Stimulated activated CD8-positive, alpha-beta memory T cell treated with anti-CD3 and anti-CD28 coated beads, Interleukin-15, amount 100 ng/mL, for 24 hours (primary cell): ENCODE measurements at places on chromosomes 7 and 10.

DNA sequence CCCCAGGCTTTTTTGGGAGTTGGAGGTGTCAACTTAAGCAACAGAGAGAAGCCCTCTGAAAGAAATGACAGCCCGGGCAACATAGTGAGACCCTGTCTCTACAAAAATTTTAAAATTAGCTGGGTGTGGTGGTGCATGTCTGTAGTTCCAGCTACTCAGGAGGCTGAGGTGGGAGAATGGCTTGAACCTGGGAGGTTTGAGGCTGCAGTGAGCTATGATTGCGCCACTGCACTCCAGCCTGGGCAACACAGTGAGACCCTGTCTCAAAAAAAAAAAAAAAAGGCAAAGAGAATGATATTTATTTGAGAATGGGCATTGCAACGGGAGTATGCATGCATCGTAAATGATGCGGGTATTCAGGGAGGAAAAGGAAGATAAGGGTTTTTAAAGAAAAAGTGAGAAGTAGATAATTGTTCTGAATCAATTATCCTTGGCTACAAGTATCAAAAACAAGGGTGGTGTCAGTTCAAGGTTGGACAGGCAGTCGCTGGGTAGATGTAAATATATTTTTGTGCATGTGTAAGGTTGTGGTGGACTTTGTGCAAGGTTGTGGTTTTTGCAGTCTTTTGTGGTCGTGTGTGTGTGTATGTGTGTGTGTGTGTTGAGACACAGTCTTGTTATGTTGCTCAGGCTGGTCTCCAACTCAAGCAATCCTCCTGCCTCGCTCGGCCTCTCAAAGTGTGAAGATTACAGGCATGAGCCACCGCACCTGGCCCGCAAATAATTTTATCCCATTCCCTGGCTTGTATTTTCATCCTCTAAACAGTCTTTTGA lies 65.6 kb downstream of the COL26A1 start:
- DNase-seq: no peak

DNA sequence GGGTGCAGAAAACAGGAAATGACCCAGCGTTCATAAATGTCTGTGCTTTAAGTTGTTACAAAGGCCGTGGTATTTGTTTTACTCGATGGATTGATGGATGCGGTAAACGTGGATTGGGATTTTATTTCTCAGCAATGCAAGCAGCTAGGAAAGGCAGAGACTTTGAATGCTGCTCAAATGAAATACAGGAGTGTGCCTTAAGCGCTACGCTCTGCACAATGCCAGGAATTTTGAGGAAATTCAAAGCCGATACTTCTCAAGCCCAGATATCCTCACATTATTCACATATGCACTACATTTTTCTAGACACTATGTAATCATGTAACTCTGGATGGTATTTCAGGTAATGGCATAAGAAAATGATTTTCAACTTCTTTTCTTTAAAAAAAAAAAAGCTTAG lies 514.3 kb upstream of the ADARB2 start:
- no peak for DNase-seq

DNA sequence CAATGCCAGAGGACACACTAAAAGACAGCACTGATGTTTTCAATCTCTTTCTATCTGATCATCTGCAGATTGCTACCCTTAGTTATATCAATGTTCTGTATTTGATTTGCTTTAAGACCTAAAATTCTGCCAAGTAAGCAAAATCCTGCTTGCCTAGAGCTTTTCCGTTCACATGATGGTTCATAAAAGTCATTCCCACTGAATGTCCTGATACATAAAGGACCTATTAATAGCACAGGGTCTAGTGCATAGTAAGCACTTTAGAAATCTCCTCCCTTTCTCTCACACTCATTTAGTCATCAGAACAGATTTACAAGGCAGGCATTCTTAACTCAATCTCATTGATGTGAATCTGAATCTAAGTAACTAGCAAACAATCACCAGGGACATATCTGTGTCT lies 68.8 kb downstream of the PCGF5 start:
- no peak for DNase-seq

GRCh38 chr7:104039363-104039762 lies 49.9 kb upstream of the RELN start:
- DNase-seq: no peak

GRCh38 chr7:67401492-67401891 lies 404.9 kb downstream of the TYW1 start:
- no peak for DNase-seq

DNA sequence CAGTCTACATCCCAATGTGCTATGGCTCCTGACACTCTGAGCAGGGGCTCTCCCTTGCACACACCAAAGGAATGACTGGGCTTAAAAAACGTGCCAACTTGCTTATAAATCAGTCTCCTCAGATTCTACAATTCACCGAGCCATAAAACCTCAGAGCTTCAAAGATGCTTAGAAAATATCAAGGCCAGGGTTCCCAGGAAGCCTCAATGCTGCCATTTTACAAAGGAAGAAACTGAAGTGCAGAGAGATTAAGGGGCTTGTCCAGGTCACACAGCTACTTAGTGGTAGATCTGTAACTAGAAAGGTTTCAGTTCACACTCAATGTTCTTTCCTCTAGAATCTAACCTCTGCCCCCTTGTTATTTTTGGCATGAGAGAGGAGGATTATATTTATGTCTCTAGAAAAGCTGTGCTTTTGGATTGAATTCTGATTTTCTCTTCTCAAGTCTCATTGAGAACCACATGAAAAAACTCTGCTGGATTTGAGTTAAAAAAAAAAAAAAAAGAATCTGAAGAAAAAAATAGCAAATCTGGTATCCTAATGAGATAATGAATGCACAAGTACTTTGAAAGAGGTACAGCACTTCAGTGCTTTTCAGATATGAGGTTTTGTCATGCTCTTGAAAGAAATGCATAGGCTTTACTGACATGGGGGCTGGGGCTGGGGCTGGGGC lies 22.3 kb upstream of the TSPAN33 start:
- no peak for DNase-seq

DNA sequence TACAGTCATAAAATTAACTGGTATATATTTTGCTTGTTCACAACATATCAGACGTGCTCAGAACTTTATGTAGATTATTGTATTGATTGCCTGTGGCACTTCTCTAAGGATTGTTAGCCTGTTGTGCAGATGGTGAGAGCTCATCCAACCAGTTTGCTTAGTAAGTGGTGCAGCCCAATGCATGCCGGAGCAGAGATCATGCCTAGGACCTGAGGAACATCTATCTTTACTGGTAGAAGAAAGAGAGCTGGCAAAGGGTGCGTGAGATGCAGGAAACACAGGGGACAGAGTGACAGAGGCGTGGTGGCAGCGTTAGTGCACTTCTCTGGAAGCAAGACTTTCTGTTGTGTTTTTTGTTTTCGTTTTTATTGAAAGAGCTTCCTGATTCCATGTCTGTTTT lies 35.9 kb downstream of the CCM2 start:
- DNase-seq: no peak

DNA sequence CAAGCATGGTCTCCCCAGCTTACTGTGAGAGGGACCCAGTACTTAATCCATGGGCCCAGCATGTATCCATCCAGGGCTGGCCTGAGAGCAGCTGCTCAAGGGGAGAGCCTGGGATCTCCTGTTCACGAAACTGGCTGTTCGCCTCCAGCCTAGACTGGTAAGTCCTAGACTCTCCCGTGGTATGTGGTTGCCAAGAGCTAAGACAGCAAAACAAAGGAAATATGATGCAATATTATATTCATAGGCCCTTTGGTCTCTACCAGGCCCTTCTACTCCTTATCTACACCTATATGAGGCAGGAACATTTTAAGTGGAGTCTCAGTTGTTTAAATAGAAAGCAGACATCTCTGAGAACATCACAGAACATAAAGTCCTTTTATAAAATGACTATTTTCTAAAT lies 28.9 kb upstream of the STK17A start:
- DNase-seq: no peak

GRCh38 chr7:63925262-63925625 lies 73.4 kb upstream of the ZNF722 start:
- DNase-seq: no peak

DNA sequence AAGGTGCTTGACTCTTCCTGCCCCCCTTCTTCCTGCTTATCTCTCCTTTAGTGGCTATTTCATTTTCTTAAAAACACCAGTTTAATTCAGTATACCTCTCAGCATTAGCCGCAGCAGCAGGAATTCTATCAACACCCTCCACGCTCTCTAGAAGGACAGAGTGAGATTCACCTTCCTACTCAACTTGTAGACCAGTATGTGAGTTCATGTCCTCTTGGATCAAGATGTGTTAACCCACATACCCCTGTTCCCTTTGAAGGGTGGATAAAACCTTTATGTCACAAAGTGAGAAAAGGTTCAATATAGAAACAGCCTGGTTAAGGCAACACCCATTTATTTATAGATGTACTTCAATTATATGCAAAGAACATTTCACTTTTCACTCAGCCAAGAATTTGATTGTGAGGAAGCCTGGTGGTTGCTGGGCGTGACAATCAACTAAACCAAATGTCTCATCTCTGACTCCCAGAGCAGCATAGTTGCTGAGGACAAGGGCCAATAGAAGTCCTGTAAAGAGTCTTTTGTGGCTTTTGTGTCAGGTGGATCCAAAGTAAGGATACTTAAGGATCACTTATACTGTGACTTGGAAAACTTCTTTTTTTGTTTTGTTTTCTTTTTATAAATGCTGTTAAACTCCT lies 617.1 kb downstream of the SORCS3 start:
- DNase-seq: no peak

GRCh38 chr10:131980761-131981428 lies 828 bp downstream of the BNIP3 start:
- DNase-seq: no peak

DNA sequence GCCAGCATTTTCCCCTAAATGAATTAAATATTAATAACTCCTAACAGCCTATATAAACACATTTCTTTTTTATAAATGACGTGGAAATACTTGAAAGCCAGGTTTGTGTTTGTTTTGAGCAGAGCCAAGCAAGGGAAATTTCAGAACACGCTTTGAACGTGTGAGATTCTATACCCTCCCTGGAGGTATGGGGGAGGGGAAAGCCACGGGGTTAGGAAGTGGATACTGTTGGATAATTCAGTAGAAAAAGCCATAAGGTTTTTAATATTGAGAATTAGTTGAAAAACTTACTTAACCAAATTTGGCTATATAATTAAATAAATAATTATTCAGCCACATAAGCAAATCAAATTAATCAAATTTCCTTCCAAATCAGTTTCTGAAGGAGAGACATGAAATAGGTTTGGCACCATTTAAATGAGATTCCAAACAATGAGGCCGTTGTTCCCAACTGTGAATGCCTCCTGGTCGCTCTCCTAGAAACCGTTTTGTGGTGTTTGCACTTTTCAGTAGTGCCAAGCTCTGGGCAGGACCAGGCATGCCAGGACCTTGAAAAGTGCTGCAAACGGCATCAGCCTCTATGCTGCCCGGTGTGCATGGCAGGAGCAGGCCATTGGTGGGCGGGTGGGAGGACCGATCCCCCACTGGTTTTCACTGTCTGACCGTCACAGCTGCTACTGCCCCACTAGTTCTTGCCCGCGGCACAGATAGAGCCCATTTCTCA lies 88.1 kb downstream of the SEPTIN14 start:
- DNase-seq: no peak

DNA sequence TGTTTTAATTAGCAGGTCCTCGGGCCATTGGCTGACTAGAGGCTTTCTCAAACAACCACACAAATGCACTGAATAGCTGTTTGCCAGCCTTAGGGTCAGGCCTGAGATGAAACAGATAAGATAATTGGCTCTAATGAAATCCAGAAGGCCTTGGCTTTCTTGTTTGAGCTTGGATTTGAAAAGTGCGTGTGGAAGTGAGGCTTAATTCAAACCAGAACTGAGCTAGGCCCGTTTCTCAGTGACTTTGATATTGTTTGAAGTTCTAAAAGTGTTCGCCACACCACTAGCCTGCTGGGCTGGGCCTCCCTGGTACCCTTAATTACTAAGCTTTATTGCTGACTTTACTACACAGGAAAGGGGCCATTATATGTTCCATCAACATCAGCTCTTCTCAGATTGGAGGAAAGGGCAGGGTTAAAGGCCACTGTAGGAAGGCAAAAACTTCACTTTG lies 270.6 kb downstream of the TWIST1 start:
- no peak for DNase-seq

DNA sequence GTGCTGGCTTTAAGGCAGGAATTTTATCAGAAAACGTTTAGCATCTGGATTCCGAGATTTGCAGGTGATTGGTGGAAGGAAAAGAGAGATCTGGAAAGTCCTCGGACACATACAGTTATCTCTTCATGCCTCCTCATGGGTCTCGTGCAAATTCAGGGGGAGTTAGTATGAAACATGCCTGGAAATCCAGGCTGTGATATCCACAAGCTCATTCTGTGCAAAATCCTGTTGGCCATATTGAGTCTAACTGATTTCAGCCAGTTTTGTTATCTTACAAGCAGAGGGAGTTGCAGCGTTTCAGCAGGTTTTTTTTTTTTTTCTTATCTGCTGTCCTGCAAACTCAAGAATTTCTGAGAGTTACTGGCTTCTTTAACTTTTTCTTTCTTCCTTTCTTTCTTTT lies 411.5 kb downstream of the GALNT17 start:
- no peak for DNase-seq

DNA sequence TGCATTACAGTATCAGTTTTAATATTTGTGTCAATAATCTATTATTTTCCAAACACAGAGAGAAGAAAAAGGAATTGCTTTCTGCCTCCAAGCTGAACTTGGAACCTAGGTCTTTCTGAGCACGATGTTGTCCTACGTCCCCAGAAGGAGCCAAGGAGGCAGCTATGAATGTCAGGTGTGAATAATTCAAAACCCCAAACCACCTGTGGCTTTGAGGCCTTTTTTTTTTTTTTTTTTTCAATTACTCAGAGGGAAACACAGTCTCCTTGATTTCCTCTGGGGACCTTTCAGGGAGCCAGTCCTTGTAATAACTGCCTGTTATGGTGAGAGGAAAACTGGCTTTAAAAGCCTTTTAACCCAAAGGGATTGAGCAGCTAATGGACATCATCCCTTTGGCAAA lies 8.3 kb downstream of the GPR85 start:
- no peak for DNase-seq

- no peak for DNase-seq
These were observed 17.7 kb upstream of the TTYH3 start for GRCh38 chr7:2613931-2614600.
